ENCODE measurements at places on chromosomes 2 and 18.
A peak's percentile ranks its signal among the peaks of the same experiment; 100 is the strongest.

DNA sequence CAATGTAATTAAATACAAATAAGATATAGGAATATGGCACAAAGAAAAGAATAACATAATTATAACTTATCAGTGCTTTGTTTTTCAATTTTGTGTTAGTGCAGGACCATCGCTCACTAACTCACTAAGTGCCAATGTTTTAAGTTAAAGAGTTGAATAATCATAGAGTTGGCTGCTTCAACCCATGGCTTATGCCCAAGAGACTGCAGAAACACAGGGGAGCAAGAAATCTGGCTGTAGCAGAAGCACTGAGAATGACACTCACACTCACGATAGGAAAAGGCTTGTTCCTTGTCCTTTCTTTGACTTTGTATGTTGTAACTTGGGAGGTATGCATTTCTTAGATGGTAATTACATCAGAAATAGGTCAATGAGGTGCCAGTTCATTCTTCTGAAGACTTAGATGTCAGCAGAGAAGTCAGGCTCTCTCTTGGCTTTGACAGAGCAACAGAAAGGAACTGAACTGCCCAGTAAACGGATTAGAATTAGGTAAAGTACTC, 852.2 kb downstream of the LRRTM4 start:
- no peak for DNase-seq

DNA sequence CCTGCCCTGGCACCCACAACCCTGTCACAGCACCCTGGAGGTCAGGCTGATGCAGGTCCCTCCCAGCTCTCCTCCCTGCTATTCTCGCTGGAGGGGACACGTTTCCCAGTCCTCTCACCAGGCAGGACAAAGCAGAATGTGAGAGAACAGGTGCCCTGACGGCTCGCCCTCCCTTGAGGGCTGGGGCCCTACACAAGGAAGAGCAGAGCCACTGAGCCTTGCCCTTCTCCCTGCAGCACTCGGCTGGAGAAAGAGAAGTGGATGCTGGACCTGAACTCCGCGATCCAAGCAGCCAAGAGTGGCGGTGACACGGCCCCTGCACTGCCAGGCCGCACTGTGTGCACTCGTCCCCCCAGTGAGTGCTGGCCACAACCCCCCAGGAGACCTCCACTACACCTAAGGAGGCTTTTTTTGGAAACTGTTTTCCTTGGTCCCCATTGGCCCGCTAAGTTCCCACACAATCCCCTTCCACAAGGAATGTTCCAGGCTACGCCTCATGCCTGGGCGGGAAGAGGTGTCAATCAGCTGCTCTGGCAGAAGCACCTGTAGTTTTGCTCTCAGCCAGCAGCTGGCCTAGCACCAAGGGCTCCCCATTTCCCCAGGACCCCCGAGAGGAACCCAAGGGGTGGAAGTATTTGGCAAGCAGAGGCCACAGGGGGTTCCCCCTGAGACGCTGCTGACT, 17.4 kb downstream of the STK25 start:
- DNase-seq: no peak

- no peak for DNase-seq
Observed at GRCh38 chr2:198546122-198546521, 741.7 kb downstream of the PLCL1 start.

- DNase-seq: peak; percentile 14
Observed at GRCh38 chr18:23719634-23720201, 30.5 kb downstream of the LAMA3 start.

GRCh38 chr2:166784296-166784946, 103.9 kb upstream of the XIRP2 start:
- no peak for DNase-seq

- DNase-seq: no peak
Observed at GRCh38 chr18:62102221-62102620, 84.6 kb downstream of the PIGN start.

GRCh38 chr2:106059416-106060065, 134.6 kb downstream of the UXS1 start:
- no peak for DNase-seq

- peak; percentile 42 for DNase-seq
Observed at GRCh38 chr2:235314371-235314930, 179.4 kb upstream of the AGAP1 start.
